ENCODE measurements at places on chromosomes 7 and 10. TPM values are rescaled to one million over a fixed set of nuclear protein-coding genes. Genes with fewer than 3 reads are reported as not detected.
A peak's percentile ranks its signal among the peaks of the same experiment; 100 is the strongest.

DNA sequence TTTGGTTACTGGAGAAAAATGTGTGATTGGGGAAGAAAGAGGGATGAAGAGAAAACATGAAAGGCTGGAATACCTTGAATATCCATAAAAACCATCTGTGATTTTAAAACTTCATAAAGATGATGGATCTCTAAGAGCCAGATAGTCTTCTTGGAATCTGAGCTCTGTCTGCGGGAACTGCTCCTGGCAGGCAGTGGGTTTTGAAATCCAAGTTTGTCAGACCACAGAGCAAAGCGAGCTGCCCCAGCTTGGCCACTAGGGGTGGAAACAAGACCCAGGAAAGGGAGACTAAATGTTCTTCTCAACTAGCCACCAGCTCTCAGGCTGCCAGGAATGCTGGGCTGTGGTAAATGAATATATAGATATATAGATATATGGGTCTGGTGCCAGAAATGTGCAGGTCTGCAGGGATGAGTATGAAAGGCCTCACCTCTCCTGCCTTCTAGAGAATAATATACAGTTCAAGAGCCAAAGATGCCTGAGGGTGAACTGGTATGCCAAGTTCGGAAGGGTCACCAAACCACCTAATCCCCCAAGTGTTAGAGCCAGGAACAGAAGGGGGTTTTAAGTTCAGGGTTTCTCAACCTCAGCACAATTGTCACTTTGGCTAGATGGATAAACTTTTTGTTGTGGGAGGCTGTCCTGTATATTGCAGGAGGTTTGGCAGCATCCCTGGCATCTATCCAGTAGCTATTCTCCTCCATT lies 208.8 kb downstream of the KCNMA1 start:
- no peak for DNase-seq

DNA sequence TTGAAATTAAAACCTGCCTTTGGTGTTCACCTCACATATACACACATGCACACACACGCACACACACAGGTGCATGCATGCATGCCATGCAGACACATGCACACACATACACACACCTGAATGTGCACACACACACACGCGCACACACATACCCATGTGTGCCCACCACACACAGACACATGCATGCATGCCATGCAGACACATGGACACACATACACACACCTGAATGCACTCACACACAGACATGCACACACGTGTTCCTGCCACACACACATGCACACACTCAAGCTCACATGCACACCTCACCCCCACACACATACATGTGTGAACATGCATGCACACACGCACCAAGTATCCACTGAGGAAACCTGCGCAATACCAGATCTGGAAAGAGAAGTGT lies 136.4 kb downstream of the KLF6 start:
- DNase-seq = no peak

- no peak for DNase-seq
These were observed 3.1 kb downstream of the CCDC126 start for GRCh38 chr7:23600236-23600635.

GRCh38 chr7:20158684-20159083 lies 58.5 kb downstream of the MACC1 start:
- DNase-seq = no peak

DNA sequence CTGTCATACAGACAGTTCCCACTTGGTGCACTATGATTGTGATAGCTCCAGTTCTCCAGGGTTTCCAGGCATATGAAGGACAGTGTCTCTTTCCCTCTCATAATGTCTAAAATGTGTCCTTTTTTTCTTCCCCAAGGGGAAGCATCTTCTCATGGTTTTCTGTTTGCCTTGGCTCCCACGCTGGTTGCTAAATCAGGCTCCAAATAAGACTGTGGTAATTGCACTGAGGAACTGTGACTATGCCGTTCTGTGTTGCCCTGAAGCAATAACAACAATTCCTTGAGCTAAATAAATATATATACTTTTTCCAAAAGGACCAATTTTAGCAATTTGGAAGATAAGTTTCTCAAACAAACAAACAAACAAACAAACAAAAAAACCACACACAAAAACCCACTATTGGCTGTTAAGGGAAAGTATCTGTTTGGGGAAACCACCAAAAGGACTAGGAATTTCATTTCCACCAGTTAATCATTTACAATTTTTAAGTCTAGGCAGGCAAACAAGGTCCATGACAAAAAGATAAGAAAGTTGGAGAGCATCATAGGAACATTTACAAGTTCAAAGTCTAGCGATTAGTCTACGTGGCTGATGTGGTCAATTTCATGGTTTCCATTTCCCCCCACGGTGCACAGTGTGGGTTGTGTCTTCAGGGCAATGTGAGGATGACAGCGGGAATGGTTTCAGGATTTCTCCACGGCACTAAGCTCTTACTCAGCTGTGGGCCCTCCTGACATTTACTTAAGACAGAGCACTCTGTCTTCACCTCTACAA lies 62.4 kb downstream of the THNSL1 start:
- no peak for DNase-seq

DNA sequence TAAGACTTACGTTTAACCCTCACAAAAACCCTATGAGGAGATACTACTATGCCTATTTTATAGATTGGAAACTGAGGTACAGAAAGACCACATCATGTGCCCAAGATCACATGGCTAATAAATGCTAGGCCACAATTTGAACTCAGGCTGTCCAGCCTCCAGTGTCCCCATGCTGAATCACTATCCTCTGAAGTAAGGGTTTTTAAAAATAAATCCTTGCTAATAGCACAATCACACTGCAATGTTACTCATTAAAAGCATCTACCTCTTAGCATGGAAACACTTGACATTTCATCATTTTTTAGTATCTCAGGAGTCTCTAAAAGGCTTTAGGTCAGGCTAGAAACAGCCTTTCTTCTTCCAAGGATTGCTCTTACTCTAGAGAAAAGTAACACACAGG lies 50.0 kb upstream of the PPP1R3C start:
- DNase-seq = no peak

DNA sequence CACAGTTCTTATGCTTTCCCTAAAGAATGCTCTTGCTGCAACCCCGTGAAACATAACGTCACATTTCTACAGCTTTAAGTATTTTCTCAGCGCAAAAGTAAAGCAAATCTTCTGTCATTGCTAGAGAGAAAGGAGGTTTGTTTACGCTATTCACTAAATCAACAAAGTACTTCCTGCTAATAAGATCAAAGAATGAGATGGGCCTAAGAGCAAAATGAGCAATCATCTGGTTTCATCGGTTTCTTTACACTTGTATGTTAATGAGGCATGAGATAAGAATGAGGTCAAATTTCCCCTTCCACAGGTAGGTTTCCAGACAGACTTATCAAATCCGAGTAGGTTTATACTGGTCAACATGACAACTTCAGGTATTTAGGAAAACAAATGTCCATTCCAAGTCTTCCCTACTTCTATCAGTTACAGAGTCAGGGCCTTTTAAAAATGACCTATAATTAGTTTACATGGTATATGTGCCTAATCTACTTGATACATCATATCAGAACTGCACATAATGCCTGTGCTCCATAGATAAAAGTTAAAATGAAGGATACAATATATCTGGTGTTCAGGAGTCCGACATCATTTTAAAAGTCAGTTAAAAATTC lies 8.4 kb downstream of the USP6NL start:
- no peak for DNase-seq

DNA sequence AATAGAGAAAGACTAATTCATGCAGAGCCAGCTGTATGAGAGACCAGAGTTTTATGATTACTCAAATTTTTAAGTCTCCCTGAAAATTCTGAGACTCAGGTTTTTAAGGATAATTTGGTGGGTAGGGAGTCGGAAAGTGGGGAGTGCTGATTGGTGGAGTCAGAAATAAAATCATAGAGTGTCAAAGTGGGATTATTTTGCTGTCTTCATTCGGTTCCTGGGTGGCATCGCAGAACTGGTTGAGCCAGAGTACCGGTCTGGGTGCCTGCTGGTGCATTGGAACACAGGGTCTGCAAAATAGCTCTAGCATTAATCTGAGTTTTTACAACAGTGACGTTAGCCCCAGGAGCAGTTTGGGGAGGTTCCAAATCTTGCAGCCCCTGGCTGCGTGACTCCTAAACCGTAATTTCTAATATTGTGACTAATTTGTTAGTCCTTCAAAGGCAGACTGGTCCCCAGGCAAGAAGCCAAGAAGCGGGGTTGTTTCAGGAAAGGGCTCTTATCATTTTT lies 32.4 kb downstream of the GPRIN2 start:
- DNase-seq = no peak

GRCh38 chr7:1176891-1177373 lies 16.9 kb upstream of the ZFAND2A start:
- DNase-seq = peak; percentile 47

- no peak for DNase-seq
These were observed 24.5 kb upstream of the C1GALT1 start for GRCh38 chr7:7157887-7158271.

- DNase-seq = no peak
These were observed 36.3 kb upstream of the GOT1 start for GRCh38 chr10:99466632-99467223.

DNA sequence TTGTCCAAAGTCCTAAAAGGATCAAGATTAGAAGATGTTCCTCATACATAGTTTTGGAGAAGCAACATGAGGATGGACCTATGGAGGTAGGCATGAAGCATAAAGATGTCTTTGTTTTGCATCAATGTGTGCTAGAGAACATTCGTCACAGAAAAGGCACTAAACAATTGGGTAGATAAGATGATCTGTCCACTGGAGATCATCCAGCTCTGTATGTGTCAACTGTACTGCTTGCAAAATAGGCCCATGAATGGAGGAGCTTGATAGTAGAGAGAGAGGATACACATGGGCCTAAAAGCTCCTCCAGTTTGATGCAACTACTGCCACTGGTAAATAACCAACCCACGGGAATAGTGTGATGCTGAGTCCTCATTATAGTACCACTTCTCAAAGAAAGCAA lies 286.4 kb upstream of the HGF start:
- DNase-seq = no peak

DNA sequence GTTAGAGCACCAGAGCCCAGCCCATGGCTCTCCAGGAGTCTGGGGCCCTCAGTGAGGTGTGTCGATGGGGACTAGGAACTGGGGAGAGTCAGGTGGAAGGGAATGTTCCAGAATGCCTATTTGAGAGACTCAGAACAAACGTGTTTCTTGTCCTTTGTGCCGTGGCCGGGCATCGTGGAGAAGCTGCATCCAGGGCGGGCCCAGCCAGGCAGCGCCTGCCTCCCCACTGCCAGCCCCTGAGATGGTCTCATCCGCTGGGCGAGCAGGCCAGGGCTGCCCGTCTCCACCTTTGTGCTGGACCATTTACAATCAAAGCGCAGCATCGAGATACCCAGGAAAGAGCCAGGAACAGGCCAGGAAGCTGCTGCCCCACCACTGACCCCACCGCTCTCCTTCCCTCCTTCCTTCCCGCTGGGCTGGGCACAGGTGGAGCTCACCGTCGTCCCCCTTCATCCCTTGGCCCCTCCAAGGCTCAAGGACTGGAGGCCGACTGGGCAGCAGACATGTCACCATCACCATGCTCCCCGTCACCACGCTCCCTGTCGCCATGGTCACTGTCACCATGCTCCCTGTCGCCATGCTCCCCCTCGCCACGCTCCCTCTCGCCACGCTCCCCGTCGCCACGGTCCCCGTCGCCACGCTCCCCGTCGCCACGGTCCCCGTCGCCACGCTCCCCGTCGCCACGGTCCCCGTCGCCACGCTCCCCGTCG lies 71.1 kb upstream of the ADGRA1 start:
- DNase-seq = no peak

- no peak for DNase-seq
These were observed 182.8 kb downstream of the TCERG1L start for GRCh38 chr10:131128731-131129130.

DNA sequence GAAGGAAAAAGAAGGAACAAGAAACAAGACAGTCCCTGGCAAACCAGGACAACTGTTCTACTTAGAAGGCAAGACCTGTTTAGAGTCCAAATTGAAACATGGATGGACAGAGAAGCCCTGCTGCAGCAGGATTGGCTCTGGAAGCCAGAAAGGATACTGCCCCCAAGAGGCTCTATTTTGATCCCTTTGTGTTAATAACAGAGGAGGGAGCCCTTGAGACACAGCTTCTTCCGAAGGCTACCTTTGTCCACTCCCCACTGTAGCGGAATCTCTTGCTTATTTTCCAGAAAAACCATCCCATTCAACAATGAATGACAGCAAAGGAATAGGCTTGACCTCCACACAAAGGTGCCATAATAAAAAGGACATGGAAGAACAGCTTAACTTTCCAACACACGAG lies 120.3 kb upstream of the FOXK1 start:
- no peak for DNase-seq

DNA sequence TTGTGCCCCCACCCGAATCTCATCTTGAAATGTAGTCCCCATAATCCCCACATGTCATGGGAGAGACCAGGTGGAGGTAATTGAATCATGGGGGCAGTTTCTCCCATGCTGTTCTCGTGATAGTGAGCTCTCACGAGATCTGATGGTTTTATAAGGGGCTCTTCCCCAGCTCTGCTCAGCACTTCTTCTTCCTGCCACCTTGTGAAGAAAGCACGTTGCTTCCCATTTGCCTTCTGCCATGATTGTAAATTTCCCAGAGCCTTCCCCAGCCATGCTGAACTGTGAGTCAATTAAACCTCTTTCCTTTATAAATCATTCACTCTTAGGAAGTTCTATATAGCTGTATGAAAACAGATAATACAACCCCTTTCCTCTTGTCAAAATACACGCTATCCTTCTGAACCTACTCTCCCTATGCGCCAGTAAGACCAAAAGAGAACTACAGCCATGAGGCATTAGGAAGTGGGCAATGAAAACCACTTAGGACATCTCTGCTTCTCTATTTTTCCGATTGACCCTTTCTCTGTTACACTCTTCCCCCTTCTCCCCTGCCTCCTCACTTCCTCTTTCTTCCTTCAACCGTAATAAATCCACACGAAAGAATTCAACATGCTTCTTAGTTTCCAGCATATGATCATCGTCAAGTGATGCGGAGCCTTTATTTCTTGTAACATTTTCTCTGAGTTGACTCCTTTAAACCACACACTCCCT lies 101.2 kb upstream of the WDR11 start:
- DNase-seq = no peak

The OLAH gene
- not detected for total RNA-seq

The ASZ1 gene
- not detected for total RNA-seq

The OIT3 gene
- 1.4 TPM for total RNA-seq

The SPDYE1 gene
- total RNA-seq = 0.09 TPM

The CFAP70 gene
- total RNA-seq = 3.6 TPM

The TUBB8 gene
- total RNA-seq = not detected

The ZMIZ2 gene
- 24.6 TPM for total RNA-seq

The ZNF438 gene
- 3.8 TPM for total RNA-seq

The HOXA6 gene
- total RNA-seq = not detected

The FAM13C gene
- total RNA-seq = 66.1 TPM

The TBL2 gene
- 22.8 TPM for total RNA-seq

Measured in cerebellum (tissue), 4 donors.